ENCODE measurements at places on chromosomes 12 and 14.

DNA sequence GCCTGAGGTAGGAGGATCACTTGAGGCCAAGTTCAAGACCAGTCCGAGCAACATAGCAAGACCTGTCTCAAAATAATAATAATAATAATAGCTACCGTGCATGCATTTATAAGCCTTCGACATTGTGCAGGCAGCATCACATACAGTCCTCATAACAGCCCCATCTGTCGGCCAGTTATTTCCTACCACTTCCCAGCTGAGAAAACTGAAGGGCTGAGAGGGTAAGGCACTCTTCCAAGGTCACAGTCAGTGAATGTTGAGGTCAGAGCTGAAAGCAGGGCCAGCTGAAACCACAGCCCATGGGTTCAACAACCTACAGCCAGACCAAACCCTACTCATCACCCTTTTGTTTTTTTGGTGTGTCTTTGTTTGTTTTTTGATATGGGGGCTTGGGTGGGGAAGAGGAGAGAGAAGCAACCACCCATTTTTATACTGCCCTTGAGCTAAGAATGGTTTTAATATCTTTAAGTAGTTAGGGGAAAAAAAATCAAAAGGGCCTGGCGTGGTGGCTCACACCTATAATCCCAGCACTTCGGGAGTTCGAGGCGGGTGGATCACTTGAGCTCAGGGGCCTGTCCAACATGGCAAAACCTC is 16.8 kb upstream of the ITPK1 start:
- no peak for DNase-seq

GRCh38 chr12:52645120-52645761 is 6.8 kb downstream of the KRT2 start:
- no peak for DNase-seq

- DNase-seq = no peak
Measured at GRCh38 chr14:67853715-67854114, 34.1 kb downstream of the RAD51B start.

DNA sequence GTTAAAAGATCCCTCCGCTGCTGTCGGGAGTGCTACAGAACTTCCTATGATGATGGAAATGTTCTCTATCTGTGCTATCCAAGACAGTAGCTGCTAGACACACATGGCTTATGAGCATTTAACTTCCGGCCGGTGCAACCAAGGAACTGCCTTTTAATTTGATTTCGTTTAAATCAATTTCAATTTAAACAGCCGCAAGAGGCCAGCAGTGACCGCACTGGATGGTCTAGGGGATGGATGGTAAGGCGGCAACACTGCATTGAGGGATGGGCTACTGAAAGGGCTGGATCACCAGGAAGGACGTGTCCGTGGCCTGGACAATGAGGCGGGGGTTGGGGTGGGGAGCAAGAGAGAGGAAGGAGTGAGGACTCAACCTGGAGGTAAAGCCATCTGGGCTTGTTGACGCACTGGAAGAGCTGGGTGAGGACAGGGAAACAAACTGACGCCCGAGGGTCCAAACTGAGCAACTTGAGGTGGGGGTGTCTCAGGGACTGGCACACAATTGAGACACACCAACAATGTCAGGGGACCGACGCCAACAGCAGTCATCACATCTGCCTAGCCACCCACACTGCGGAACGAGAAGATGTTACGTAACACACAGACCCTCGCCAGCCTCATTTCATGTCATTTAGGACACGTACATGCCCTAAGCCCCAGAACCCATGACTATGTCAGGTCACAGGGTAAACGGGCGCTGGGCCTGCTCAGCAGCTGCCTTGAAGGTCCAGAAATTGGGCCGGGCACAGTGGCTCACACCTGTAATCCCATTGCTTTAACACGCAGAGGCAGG is 57.6 kb downstream of the SCARB1 start:
- no peak for DNase-seq

DNA sequence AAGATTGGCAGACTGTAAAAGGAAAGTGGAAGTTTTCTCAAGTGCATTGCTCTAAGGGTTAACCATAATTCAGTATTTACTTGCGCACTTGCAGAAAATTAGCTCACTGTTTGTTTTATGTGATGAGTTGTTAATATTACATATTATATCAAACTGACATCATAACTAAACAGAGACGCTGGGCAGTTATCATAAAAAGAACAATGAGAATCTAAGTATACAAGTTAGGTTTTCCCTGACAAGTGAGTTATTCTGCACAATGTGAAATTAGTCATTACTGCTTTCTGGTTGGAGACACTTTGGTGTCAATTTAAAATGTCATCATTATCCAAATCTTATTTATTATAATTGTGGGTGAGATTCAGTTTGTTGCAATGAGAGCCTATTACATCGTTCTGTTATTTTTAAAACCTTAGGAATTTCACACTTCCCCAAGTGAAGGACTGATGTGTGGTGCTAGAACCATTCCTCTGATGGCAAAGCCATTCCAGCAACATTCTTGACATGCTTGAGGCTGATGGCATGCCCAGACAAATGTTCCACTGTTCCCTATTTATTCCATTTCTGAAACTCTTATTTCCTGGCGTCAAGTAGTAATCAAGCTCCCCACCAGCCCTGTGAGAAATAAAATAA is 90.1 kb upstream of the FLRT2 start:
- DNase-seq = no peak

DNA sequence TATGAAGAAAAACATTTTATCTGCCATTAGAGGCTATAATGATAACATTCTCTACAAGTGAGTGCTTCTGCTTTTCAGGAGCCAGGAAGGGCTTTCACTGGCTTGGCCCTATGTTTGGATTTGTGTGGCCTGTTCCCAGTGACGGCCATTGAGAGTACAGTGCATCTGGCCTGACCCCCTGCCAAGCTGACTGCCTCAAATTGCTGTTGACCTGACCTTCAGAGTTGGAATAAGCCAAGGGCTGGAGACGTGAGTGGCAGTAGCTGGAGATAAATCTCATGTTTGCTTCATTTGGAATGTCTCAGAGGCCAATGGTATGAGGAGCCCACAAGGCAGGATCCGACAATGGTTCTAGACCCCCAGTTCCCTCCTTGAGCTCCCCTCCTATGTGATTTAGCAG is 28.3 kb upstream of the PLEKHG7 start:
- DNase-seq = no peak

- DNase-seq = no peak
Measured at GRCh38 chr12:115378291-115378690, 694.3 kb upstream of the TBX3 start.

DNA sequence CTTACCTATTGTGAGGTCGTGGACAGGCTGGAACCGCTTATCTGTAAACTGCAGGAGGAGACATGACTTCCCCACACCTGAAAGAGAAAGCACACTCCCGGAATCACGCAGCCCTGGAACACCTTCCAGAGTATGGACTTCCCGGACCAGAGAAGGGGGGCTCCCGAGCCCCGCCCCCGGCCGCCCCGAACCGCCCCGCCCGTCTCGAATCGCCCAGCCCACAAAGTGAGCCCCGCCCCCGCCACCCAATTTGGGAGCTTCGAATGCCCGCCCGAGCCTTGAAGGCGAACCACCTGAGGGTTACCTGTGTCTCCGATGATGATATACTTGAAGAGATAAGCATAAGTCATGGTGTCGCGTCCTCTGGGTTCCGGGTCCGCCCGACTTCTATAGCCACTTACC is 235 bp downstream of the RAB2B start:
- DNase-seq = no peak

GRCh38 chr14:68394118-68394763 is 398.6 kb downstream of the ZFP36L1 start:
- no peak for DNase-seq

DNA sequence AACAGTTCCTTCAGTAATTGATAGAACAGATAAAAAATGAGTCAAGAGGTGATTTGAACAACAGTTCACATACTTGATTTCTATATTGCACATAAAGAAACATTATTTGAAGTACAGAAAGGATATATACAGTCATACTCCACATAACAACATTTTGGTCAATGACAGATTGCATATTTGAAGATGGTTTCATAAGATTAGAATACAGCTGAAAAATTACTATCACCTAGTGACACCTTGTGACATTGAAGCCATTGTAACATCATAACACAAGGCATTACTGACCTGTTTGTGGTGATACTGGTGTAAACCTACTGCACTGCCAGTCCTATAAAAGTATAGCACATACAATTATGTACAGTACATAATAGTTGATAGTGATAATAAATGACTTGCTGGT is 43.1 kb upstream of the ABCC9 start:
- DNase-seq = no peak

DNA sequence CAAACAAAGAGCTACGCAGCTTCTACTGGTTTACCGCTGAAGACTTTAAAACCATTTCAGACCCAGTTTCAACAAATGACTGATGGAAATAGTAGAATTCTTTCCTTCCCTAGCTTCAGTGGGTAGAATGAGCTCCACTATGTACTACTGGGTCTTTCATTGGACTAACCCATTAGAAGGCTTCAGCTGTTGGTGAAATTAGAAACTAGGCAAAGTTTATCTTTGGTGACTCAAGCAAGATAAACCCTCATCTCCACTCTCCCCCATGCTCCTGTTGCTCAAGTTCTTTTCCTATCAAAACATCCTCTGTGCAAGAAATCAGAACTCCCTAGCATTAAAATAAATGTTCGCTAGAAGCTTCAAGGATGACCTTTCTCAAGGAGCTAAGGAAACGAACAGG is 159.2 kb downstream of the PAWR start:
- no peak for DNase-seq

DNA sequence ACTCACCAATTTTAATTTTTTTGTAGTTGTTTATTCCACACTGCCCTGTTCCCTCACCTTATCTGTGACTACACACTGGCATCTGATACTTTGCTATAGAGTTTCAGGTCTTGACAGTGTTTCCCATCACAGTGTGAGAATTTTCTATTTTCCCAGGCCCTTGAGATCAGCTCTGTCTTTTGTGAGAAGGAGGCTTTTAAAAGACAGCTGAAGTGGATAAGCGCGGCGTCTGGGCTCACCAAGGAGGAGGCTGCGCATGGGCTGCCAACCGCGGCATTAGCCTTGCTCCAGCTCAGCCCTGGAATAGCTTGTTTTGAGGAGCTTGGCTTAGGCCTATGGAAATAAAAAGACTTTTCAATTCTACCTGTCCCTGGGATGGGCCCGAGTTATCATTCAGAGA is 181.3 kb downstream of the RMST start:
- no peak for DNase-seq

DNA sequence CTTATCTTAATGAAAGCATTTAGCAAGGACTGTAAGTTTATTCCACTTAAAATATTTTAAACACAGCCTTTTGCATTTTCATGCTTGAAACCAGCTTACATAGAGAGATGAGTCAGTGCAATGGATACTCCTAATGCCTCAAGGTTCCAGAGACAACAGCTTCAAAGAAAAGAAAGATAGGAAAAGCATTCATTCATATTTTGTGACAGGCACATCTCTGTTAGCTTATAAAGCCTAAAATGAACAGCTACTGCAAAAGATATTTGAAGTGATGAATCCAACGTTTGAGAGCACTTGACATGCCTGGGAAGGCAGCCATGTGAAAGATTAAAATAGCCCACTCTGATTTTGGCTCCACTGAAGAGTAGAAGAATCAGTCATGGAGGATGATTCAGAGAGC is 814.5 kb downstream of the RPS29 start:
- DNase-seq = no peak

DNA sequence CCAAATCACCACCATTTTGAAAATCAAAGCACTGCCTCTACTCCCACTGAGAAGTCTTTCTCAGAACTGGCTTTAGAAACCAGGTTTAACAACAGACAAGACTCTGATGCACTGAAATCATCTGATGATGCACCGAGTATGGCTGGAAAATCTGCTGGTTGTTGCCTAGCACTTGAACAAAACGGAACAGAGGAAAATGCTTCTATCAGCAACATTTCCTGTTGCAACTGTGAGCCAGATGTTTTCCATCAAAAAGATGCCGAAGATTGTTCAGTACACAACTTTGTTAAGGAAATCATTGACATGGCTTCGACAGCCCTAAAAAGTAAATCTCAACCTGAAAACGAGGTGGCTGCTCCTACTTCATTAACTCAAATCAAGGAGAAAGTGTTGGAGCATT is 115.0 kb upstream of the NPAS3 start:
- no peak for DNase-seq

DNA sequence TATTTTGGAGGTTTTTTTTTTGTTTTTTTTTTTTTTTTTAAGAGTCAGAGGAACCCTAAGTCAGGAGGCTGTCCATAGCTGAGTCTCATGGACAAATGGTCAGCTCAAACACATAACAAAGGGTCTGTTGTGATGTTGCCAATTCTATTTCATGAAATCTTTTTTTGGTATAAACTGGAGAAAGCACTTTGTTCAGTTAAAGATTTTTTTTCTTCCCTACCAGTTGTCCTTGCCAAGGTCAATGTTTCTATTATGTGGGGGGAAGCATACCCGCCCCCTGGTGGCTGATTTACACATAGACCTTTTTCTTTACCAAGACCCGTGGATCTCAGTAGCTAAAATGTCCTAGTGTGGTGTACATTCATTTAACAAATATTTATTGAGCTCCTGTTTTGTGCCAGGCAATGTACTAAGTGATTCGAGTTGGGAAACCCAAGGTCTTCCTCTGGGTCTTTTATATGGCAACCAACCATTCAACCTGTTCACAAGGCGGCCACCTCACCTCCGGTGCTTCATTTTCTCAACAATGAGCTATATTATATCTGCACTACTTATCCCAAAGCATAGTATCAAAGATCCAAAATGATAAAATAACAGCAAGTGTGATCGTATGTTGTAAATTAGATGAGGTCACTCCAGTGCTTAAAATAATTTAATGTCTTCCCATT is 214.5 kb downstream of the PAH start:
- peak; percentile 9 for DNase-seq

- no peak for DNase-seq
Measured at GRCh38 chr12:8692573-8692972, 5.2 kb upstream of the RIMKLB start.

DNA sequence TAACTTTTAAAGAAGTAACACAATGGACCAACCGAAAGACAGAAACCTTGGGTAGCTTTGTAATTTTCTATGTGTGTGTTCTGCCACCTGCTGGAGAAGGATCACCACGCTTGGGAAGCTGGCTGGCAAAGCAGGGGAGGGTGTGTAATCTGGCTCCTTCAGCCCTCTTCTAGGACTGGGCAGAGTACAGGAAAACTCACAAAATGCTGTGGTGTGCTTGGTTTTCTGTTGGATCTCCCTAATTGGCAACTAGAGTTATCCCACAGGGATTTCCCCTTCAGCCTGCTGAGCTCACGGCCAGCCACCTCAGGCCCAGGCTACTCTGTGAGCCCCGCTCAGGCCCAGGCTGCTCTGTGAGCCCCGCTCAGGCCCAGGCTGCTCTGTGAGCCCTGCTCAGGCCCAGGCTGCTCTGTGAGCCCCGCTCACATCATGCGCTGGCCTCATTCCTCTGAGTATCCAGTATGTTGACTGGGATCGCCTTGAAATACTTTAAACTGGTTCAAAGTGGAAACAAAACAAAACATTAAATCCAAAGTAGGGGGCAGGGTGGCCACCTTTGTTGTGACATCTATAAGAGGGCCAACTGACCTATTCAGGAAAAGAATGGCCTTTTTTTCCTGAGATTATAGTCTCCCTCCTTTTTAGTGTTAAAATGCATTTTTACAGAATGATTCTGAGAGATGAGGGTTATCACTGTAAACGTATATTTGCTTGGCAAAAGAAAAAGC is 52.0 kb upstream of the RNU6-8 start:
- peak; percentile 47 for DNase-seq
